ENCODE measurements at places on chromosomes 4 and X. TPM values are rescaled to one million over a fixed set of nuclear protein-coding genes. Genes with fewer than 3 reads are reported as not detected.

DNA sequence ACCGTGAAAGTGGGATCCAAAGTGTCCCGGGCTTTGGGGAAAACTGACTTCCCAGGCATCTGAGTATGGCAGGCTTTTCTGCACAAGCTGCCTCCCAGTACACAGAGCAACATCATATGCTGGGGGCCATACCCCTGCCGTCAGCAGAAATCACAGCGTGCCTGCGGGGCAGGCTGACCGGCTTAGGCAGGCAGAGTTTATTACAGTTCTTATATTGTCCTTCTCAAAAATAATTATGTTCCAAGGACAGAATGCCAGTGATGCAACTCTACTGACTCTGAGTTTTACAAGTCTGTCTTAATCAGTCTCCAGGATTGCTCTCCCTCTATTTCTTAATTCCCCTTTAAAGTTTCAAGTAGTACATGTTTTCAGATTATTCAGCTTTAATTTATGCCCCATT lies 37.0 kb downstream of the IL21 start:
- DNase-seq: no peak

GRCh38 chr4:177266506-177266905 lies 43.2 kb upstream of the NEIL3 start:
- DNase-seq: no peak

DNA sequence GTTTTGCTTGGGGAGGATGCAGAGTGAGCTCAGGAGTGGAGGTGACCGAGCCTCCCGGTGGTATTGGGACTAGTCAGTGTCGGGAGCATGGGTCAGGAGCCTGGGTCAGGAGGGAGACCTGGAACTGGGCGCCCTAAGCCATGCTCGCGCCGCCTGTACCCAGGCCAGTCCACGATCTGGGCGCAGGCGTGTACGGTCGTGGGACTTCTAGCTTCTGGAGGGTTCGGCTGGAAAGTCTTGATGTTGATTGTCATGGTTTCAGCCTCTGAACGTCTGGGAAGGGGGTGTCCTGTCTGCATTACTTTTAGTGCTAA lies 244 bp downstream of the EIF2S3 start:
- no peak for DNase-seq

Gene ANOS1
- not detected for total RNA-seq

Gene TRPC5OS
- total RNA-seq: not detected

Gene NR0B1
- total RNA-seq: not detected

Gene TNIP2
- 53.5 TPM for total RNA-seq

Gene TCEAL3
- 1.3 TPM for total RNA-seq
